ENCODE measurements at places on chromosomes 7 and 10.

DNA sequence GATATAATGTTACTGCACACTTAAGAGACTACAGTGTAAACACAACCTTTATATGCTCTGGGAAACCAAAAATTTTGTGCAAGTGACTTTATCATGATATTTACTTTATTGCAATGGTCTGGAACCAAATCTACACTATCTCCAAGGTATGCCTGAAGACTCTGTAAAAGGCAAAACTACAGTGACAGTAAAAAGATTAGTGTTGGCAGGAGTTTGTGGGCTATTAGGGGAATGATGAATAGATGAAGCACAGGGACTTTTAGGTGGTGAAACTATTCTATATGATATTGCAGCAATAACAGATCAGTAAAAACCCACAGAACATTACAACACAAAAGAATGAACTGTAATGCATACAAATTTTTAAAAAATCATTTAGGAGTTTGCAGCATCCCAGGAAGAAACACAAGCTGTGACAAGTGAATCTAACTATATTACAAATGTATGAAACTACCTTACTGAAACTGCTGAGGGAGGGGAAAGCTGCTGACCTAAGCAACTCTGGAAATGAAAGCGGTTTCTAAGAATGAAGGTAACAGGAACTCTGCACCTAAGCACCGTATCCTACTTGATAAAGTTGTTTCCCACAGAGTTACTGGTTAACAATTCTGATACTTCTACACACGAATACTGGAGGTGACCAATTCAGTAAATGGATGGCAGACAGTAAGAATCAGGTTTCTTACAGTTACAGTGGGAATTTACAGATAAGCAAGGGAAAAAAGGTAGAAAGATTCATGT lies 82.6 kb downstream of the ATE1 start:
- DNase-seq = no peak

GRCh38 chr7:139680676-139681462 lies 96.9 kb downstream of the HIPK2 start:
- peak; percentile 67 for DNase-seq

DNA sequence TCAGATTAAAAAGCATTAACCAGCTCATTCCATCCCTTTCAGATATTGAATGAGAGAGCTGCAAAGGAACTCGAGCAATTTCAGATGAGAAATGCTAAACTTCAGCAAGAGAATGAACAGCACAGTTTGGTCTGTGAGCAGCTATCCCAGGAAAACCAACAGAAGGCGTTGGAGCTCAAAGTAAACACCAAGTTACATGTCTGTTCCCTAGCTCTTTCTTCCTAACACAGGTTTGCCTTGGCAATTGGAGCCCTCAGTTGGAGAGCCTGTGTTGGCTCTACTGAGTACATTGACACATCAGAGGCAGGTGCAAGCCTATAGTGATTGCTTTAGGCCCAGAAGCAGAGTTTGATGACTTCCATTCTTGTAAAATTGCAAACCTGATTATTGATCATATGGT lies 14.7 kb downstream of the CFAP58 start:
- no peak for DNase-seq

DNA sequence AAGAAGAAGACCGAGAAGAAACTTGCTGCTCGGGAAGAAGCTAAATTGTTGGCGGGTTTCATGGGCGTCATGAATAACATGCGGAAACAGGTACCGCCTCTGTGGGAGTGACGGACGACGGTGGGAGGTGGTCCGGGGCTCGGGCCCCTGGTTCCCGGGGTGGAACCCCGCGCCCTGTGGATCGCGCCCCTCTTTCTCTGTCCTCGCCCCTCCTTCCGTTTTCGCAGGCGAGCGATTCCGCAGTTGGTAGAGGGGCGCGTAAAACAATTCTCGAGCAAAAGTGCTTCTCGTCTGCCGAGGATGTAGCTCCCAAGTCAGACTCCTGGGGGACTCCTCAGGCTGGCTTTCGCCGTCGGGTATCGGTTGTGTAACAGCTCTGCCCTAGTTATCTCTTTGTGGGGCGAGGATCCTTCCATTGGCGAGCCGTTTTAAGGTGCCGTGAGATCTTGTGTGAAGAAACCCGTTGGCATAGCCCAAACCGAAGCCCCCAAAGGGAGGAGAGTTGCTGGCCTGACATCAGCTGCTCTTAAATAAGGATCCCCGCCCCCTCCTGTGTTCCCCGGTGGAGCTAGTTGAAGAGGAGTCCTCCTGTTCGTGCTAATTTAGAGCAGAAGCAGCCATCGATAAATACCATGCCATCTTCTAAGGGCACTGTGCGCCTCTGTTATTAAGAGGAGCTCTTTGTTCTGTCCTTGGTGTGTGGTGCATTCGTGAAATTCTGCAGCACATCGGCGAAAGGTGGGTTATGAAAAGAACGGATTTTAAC lies 655 bp downstream of the KLHL7 start:
- peak; percentile 19 for DNase-seq

GRCh38 chr7:141071260-141071854 lies 2.5 kb upstream of the TMEM178B start:
- peak; percentile 95 for DNase-seq
